ENCODE measurements at places on chromosomes 7 and 10.

GRCh38 chr10:12705943-12706342, 295.6 kb downstream of the CCDC3 start:
- DNase-seq, result no peak

DNA sequence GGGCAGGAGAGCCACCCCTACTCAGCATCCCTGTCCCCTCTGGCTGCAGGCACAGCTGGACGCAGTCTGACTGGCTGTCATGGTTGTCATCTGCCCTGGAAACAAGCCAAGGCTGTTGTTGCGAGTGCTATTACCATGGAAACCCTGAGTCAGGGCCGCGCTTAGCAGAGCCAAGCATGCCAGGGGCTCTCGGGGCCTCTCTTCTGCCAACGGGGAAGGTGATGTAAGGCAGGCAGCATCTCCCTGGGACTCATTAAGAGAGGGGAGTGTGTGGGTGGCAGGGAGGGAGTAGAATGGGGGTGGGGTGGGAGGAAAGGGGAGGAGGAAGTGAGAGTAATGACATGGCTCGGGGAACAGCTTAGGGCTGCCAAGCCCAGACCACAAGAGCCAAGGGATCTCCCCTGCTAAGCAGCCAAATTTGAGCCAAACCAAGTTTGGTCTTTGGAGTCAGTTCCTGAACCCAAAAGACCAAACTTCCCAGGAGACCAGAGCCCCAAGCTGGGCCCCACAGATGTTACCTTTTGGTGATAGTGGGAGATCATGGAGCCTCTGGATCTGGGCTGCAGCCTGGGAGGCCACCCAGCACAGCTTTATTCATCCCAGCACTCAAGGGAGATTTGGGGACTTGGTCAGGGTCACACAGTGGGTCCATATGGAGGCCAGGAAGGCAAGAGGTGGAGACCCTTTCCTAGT, 67.6 kb downstream of the TMEM130 start:
- peak; percentile 60 for DNase-seq

DNA sequence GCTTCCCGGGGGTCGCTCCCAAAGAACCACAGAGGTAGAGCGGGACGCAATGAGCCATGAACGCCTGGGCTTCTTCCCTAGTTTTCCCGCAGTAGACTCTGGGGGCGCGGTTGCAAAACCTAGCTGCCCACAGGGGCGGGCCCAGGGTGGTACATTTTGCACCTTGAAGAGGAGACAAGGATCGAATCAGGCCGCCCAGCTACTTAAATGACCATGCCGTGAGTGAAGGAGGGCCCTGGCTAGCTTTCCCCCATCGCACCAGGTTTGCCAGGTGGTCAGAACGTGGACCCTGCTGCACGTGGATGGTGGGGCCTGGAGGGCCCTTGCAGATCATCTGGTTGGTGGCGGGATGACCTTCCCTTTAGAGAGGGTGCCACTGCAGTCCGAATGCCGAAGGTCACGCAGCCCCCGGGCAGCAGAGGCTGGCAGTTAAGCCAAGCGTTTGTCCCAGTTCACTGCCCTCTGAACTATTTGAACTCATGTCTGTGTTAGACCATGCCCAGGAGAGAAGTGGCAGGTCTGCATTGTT, 604 bp upstream of the SHTN1 start:
- peak; percentile 15 for DNase-seq

DNA sequence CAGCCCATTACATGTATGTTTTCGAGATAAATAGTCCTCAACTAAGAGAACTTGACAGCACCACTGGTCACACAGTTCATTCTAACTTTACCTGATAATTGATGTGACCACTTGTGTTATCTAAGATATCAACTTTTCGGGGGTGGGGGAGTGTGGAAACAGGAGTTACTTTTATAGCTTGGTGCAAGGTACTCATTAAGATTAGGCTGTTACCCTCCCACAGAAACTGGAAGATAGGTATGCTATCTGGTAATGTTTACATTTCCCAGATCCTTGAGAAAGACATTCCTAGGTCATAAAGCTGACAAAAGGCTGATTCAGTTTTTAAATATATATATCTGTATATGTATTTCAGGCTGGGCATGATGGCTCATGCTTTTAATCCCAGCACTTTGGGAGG, 11.1 kb downstream of the ERVW-1 start:
- DNase-seq, result no peak

GRCh38 chr7:129643550-129644170, 32.1 kb downstream of the NRF1 start:
- DNase-seq, result no peak

- DNase-seq, result no peak
Observed at GRCh38 chr10:22673785-22674572, 40.4 kb downstream of the PIP4K2A start.

DNA sequence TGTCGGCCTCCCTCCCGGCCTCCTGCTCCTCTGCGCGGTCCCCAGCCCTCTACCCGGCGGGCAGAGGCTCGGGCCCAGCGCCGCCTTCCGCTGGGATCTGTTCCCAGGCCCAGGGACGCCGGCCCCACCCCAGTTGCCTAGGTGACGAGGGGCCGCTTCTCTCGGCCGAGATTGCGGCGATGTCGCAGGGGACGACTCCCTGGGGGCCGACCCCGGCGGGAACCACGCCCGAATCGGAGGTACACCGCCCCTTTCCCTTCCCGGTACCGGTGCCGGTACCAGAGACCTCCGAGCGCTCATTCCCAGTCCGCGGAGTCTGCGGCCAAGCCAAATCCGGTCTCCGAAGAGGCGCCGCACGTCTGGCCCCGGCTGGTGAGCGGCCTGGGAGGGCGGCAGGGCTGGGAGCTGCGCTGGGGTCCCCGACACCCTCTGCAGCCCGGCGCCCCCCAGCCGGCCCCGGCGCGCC, at the start of gene CABCOCO1:
Gene CABCOCO1, plus strand, starts transcription at position 136 of the 466 bp plus-strand sequence. Its CDS starts 44 bp downstream, at position 180.
- peak; percentile 68 for DNase-seq

DNA sequence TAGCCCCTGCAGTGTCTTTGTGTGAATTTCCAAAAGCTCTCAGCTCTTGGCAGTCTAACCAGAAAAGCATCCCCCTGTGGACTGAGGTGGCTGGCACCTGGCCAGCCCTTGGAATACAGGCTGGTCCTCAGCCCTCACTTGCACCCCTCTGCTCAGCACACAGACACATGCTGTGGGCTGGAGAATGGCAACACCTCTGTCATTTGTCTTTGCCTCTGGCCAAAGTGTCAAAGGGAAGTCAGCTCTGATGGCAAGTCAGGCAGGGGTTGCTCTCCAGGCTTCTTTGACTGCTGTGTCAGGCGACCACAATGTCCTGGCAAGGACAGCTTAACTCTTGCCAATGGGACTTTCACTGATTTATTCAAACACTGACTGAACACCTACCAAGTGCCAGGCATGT, 724.8 kb downstream of the INHBA start:
- DNase-seq, result no peak

DNA sequence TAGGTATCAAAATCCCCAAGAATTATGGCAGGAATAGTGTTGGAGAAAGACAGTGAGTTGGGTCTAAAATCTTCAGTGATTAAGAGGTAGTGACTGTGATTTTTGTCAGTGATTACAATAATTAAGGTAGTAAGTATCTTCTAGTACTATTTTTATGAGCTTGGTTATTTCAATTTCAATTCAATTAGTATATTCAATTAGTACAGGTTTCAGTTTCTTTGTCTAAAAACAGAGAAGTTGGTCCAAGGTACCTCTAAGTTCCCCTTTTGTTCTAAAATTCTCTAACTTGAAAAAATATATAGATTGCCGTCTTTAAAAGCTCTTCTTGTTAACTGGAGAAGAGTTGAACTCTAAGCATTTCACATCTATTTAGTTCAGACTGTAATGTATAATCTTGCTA, 82.9 kb downstream of the OTUD1 start:
- no peak for DNase-seq
